ENCODE measurements at places on chromosomes 3 and 15.

DNA sequence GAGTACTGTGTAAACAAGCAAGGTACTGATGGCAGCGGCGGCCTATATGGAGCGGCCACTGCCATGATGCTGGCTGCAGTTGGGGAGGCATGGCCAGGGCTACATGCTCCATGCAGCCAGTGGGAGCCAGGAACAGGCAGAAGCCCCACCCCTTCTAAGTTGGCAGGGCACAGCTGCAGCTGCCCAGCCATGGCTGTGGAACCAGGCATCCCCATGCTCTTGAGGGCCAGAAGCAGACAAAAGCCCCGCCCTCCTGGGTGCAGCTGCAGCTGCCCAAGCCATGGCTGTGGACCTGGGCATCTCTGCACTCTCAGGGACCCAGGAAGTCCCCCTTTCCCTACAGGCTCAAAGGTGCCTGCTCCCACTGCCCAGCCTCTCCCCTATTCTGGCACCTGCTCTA lies 150.9 kb downstream of the FMN1 start:
- DNase-seq = no peak

DNA sequence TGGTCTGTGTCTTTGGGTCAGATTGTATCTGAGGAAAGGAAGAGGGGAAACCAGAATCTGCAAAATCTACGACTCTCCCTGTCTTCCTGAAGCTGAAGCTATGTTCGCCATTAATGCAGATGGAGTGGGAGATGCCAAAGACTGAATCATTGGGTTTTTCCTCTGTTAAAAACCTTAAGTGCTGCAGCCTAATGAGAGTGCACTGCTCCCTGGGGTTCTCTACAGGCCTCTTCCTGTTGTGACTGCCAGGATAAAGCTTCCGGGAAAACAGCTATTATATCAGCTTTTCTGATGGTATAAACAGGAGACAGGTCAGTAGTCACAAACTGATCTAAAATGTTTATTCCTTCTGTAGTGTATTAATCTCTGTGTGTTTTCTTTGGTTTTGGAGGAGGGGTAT lies 24.0 kb downstream of the RMDN3 start:
- no peak for DNase-seq

DNA sequence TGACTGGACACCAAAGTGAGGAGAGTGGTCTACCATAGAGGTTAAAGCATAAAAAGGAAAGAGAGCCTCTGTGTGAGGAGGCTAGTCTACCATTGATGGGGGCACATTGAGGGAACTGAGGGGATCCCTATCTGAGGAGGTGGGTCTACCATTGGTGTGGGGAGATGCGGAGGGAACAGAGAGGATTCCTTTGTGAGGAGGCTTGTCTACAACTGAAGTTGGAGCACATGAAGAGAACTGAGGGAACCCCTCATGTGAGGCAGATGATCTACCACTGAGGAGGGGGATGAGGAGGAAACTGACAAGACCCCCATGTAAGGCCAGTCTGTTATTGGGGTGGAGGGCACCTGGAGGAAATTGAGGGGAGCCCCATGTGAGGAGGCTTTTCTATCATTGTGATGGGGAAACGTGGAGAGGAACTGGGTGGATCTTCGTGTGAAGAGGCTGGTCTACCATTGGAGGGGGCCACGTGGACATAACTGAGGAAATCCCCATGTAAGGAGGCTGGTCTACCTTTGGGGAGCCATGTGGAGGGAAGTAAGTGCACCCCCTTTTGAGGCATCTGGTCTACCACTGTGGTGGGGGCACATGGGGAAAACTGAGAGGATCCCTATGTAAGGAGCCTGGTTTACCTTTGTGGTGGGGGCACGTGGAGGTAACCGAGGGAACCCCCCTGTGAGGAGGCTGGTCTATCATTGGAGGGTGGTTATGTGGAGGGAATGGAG lies 160.1 kb downstream of the FBLN2 start:
- DNase-seq = no peak

- no peak for DNase-seq
Observed at GRCh38 chr3:14925729-14926591, 21.4 kb upstream of the NR2C2 start.

- no peak for DNase-seq
Observed at GRCh38 chr15:42385206-42385979, 26.1 kb downstream of the CAPN3 start.

DNA sequence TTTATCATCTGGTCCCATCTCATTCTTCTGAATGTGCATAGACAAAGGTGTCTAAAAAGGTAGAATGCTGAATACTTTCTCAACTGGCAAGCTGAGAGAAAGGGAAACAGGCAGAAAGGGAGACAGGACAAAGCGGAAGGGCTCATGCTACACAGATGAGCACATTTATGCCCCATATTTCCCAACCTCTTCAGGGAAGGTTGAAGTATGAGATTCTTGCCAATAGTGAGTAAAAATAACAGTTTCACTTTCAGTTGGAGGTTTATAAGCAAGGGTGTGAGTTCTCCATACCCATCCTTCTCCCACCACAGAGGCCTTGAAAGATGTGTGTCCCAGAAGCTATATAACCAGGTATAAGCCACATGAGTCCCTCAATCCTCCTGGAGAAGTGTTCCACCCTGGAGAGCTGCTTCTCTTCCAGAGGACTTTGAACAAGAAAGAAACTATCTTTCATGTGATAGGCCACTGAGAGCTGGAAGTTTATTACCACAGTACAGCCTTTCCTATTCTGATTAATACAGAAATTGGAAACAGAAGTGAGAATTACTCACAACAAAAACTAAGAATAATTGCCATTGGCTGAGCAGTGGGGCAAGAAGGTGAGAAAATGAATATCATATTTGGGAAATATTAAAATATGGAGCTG lies 709.4 kb upstream of the NR2F2 start:
- no peak for DNase-seq

GRCh38 chr15:59160880-59161593 lies 45.6 kb upstream of the LDHAL6B start:
- DNase-seq = no peak

DNA sequence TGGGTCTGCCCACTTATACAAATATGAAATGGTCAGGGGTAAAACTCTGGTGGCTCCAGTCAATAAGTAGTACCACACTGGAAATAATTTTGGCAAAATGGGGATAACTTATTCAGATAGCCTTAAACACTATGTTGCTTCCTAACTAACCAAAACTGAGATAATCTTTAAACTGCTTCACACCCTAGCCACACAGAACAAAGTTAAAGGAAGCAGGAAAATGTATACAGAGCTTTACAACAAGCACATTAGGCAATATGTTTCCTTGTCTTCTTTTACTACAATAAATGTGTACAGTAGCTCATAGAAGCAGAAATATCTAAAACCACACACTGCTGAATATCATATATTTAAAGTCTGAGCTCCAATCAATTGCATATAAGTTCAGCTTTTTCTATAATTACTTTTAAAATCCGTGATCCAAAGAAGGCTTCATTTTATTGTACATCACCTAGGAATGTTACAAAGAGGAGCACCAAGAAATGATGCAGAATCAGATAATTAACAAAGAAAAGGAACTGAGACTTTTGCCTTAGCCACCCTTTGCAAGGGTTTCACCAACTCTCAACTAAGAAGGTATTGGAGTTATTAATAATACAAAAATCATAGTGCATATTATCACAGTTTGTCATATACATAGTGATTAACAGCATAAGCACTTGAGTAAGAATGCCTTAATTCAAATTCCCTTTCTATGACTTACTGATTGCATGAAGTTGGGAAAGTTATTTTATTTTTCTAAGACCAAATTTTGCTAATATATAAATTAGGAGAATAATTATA lies 9.2 kb upstream of the SSR3 start:
- no peak for DNase-seq

DNA sequence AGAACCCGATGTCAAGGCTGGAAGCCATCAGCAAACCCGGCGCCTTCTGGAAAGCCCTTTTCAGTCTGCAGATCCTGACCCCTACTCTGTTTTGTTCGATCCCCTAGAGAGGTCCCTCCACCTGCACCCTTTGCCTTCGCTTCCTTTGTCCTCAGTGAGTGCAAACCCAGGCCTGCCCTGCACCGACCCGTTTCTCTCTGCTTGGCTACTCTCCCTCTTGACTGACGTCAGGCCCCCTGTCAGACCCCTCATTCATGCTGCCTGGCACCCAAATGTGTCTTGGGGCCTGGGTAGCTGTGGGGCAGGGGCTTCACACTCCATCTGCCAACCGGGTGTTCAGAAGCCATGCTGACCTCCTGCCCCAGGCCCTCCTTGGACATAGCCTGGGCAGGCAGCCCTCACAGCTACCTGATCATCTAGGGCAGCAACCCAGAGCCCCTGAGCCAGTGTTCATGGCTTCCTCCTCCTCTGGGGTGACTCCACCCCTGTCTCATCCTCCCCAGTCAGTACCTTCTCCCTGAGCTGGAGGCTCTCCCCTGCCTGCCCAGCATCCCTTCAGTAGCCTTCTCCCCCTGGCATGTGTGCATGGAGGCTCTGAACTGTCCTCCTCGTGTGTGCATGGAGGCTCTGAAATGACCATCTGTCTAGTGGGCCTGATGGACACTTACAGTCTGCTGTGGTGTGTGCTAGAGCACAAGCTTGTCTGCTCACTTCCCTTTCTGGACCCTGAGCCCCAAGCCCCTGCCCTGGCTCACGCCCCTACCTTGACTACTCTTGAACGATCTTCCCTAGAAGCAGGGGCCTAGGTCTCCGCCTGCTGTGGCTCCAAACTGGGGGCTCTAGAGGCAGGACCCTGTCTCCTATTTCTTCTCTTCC lies 69.4 kb downstream of the EXOG start:
- DNase-seq = no peak

GRCh38 chr3:184361532-184361931 lies at the start of the genes CLCN2 and POLR2H:
TSS of gene CLCN2 (minus strand) at chr3:184361605. CDS start at chr3:184361479, 126 bp downstream.
TSS of gene POLR2H (plus strand) at chr3:184361710. CDS start at chr3:184363493, 1,783 bp downstream.
- no peak for DNase-seq

GRCh38 chr3:87719060-87719459 lies 339.7 kb downstream of the CGGBP1 start:
- no peak for DNase-seq

- DNase-seq = no peak
Observed at GRCh38 chr15:68284616-68285258, 7.2 kb downstream of the FEM1B start.

DNA sequence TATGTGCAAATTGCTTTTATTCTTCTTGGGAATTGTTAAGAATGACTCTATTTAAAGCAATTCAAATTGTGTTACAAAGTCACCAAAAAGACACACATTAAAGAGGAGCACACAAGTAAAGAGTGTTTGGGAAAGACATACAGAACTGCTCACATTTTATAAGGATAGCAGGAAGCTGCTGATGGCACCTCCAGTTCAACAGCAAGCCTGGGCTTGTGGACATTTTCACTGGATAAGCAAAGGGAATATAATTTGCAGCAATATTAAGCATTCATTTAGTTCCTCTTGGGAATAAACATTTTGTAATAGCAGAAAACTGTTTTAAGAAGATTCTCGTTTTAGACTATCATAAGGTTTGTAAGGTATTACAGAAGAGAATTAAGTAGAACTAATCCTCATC lies 1271.9 kb downstream of the ZPLD1 start:
- no peak for DNase-seq

DNA sequence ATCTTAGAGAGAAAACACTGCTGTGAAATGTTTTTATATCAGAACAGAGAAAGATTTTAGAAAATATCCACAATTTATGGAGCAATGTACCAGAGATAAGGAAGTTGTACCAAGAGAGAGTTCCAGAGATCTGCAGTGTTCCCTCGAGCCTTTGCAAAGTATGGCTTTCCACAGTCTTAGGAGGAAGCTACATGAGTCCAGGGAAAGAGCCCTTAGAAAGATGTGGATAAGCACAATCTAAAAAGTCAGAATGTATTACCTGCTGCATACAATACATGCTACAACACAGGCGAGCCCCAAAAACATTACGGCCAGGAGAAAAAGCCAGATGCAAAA lies 56.4 kb downstream of the ZNF860 start:
- DNase-seq = no peak

DNA sequence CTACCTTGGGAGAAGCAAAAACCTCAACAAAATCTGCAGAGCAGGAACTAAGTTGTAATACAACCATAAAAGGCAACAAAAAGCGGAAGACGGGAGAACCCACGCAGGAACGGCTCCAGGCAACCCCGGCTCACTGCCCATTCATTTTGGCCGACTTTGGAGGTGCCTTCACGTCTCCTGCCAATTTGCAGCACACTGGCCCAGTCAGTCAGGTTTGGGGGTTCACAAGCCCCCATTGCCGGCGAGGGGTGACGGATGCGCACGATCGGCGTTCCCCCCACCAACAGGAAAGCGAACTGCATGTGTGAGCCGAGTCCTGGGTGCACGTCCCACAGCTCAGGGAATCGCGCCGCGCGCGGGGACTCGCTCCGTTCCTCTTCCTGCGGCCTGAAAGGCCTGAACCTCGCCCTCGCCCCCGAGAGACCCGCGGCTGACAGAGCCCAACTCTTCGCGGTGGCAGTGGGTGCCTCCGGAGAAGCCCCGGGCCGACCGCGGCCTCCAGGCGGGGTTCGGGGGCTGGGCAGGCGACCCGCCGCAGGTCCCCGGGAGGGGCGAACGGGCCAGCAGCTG lies 463 bp downstream of the TERC start:
- no peak for DNase-seq

- no peak for DNase-seq
Observed at GRCh38 chr15:38010395-38010794, 76.0 kb downstream of the TMCO5A start.

- DNase-seq = no peak
Observed at GRCh38 chr3:188057124-188057523, 96.8 kb upstream of the LPP start.

DNA sequence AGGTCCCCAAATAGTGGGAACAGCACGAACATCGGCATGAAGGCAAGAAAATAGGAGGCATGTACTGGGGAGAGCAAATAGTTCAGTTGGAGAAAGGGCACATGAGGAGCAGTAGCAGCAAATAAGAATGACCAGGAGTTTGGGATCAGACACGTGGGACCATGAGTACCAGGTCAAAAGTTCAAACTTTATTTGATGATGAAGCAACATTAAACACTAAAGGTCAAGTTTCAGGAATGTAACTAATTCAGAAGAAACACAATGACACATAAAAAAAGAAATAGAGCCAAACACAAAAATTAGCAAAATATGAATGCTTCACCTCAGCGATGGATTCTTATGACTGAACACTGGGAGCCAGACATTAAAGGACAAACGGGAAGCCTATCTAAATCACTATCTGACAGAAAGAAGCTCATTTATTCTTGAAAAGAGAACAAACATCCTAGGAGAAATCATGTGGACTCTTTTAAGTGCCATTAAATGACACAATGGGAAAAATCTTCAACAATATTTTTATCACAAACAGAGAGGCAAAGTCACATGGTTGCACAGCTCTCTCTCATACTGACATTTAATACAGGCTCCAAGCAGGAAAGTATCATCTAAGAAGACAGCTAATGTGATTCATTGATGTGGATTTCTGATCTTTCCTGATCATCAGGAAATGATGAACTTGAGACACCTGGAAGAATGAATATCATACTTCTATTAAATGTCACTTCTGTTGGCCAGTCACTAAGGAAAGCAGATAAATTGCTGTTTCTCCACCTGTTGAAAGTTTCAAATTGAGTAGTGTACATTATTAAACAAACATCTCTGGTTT lies 216.9 kb upstream of the THBS1 start:
- DNase-seq = no peak

DNA sequence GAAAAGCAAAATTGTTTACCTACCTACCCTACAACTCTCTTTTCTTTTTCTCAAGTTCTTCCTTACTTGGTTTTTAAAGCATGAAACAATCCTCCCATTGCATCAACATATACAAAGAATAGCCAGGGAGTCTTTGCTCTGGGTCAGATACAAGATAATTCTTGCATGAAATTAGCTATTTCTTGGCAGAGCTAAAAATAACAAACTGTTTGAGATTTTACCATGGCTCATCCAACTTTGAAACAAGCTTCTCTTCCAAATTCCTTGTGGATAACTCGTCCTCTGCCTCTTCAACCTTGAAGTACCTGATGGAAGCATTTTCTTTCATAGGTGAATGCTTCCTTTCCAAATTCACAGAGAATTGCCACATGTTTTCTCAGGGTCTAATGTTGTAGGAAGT lies 9.2 kb upstream of the CBLB start:
- DNase-seq = no peak
